ENCODE measurements at places on chromosomes 4 and X.

DNA sequence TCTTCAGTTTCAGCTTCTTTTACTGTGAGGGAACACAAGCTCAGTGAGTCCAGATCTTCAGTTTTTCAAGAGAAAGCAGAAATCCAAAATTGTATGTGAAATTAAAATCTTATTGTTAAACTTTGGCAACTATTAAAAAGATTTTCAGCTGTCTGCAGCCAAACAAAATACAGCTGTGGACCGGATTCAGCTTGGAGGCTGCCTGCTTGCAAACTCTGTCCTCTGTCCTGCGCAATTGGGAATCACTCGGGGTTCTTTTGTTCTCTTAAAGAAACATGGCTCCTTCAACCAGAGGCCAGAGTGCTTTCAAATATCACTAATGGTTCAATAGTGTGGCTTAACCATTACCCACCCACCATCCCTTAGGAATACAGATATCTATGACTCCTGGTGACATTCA is 201.2 kb downstream of the CHIC2 start:
- DNase-seq = no peak

DNA sequence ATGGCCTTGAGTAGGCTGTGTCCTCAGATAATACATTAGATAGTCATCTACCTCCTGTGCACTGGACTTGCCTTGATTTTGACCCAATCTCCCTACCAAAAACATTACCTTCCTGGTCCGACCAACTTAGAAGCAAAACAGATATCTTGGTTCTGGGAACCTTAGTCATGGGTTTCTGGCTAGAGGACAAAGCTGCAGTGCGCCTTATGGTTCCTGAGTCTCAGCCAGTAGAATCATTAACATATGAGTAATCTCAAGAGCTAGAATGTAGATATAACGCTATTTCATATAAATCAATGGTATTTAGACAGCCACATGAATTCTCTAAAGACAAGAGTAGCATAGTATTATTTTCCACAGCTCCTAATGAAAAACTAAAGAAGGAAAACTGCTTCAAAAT is 83.1 kb downstream of the GRIA3 start:
- no peak for DNase-seq

DNA sequence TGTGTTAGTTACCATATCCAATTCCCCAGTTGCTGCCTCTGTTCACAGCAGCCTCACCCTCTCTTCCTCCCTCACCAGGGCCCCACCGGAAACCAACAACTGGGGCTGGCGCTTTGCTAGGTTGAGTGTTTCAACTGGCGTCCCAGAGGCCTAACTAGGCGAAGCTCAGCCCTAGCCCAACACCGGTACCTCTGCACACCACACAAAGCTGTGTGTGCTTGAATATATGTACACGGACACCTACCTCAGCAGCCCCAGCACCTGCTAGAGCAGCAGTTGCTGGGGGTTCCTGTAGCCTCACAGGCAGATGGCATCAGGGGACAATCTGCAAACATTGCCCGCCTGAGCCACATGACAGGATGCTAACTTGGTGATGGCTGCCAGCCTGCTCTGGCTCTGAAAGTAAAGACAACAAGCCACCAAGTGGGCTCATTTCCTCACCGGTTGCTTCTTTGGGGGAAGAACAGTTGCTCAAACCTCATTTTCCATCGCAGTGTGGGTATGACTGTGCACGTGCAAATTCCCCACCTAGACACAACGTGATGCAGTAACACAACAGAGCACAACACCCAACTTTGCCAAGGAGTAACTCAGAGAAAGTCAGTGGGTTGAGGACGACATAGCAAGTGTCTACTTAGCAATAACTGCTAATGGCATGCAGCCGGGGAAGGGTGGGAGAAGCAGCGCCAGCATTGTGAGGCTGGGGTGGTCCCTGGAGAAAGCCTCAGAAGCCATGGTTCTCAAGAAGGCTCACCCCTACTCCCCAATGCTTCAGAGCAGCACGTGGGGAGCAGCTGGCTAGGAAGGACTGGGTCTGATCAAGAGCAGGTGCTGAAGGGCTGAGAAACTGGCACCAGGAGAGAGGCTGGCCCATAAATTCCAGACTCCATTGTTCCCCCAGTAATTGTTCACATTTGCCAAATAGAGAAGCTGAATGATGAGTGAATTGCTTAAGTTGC is 139.5 kb downstream of the SH3KBP1 start:
- peak; percentile 3 for DNase-seq

DNA sequence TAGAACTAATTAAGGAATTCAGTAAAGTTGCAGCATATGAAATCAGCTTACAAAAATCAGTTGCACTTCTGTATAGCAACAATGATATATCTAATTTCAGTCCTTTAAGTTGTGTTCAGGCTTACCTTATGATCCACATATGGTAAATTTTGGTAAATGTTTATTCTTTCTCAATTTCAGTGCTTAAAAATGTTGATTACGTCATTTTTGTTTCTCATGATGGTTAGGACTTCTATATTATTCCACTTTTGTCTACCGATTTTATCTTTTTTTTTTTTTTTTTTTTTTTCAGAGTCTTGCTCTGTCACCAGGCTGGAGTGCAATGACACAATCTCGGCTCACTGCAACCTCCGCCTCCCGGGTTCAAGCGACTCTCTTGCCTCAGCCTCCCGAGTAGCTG is 40.7 kb upstream of the SLC6A14 start:
- no peak for DNase-seq

DNA sequence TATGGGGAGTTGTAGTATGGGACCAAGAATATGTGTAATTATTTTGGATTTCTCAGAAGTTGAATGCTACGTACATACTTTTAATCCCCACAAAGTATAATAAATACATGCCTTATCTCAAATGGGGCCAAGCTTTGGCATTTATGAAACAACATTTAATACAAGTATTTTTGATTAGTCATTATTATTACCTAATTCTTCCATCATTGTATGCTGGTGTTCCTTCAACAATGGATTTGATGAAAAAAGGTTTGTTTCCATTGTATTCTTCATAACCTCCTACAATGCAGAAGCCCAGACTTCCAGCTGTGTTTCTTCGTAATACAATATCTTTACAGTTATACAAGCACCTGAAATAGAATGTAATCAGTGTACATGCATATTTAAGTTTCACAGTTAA is 83.8 kb downstream of the FIP1L1 start:
- no peak for DNase-seq

DNA sequence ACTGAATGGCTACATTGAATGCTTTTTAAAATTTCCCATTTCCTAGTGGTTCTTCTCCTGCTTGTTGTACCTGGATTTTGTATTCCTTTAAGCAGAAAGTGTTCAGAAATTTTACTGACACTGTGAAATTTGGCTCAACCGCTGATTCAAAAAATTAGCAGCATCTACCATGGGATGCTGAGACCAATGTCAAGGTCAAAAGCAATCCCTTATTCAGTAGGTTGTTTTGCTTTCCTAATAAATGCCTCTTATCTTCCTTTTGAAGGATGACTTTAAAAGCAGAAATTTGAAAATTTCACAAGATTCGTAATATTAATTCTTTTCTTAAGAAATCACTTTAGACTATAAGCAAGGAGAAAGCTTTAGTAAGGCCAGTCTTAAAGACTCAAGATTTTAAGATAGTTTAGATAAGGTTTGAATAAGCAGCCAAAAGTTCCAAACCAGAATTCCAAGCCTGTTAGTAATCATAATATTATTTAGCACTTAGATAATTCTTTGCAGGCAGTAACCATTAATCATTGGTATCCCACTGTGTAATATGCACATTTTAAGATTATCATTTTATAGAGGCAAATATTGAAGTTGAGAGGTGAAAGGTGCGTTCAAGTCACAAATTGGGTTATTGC is 508.8 kb downstream of the ANKRD50 start:
- DNase-seq = no peak

DNA sequence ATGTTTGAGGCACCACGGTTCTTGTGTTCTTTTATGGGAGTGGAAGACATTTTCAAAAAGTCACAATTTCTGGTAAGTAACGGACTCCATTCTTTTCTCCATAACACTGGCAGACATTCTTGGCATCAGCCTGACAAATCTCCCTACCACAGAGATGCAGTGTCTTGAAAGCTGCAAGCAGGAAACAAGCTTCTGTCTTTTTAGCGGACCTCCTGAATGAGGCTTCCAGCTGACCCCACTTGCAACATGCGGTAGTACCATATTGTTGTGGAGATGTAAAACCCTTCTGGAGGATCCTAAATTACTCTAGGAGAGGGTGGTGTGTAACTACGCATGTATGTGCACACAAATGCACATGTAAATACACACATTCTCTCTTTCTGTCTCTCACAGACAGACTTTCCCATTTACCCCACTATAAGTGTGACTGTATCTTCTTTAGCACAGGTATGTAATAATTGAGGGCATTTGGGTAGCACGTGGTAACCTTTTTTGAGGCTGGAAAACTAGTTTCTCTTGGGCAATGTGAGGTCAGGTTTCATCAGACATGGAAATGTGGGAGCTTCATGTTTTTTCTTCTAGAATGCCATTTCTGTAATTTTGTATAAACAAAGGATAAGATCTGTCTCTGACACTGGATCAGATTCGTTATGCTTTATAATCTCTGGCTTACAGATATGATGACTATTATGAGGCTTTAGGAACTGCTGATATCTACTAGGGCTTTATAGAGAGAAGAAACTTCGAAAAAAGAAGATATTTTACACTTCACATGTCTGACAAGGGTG is 130.1 kb downstream of the MGST2 start:
- no peak for DNase-seq

Data from NCI-H1694 (cell line).